ENCODE measurements at places on chromosomes 12 and 14.

GRCh38 chr12:32201096-32201495 lies 94.4 kb downstream of the BICD1 start:
- DNase-seq, result no peak

DNA sequence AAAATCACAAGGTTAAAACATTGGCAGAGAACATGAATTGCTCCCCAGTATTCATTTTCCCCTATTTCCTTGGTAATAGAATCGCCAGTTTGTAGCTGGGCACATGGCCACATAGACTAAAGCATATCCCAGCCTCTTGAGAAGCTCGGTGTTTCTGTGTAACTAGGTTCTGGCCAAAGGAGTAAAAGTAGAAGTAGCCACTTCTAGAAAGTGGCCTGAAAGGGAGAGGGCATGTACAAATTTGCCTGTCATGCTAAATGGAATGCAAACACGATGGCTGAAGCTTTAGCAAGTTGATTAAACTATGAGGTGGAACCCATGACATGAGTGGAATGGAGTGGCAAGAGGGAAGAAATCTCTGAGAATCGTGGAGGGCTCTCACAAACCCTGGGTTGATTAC lies 173.7 kb upstream of the EGLN3 start:
- DNase-seq, result no peak

- DNase-seq, result no peak
Observed at GRCh38 chr14:91419044-91419397, 1.4 kb upstream of the CCDC88C start.

DNA sequence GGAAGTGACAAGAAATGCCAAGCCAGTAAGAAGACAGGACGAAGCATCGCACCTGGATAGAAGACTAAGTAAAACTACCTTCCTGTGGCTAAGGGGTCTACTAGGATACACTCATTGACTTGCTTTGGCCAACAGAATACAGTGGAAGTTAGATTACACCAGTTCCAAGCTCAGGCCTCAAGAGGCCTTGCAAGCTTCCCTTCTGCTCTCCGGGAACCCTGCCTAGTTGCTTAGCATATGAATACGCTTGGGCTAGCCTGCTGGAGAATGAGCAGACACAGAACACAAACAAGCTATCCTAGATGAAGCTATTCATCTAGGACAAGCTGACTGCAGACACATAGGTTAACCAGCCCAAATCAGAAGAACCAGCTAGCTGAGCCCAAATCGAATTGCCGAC lies 97.0 kb downstream of the DPF3 start:
- no peak for DNase-seq

GRCh38 chr14:38404616-38405015 lies 148.7 kb upstream of the CLEC14A start:
- no peak for DNase-seq

Data from activated naive CD8-positive, alpha-beta T cell treated with anti-CD3 and anti-CD28 coated beads, Interleukin-2, amount 50 U/mL, for 16 hours (primary cell).